ENCODE measurements at places on chromosomes 2 and 18. TPM values are rescaled to one million over a fixed set of nuclear protein-coding genes. Genes with fewer than 3 reads are reported as not detected.

- no peak for DNase-seq
These were observed 381.1 kb downstream of the HRH4 start for GRCh38 chr18:24841536-24841935.

DNA sequence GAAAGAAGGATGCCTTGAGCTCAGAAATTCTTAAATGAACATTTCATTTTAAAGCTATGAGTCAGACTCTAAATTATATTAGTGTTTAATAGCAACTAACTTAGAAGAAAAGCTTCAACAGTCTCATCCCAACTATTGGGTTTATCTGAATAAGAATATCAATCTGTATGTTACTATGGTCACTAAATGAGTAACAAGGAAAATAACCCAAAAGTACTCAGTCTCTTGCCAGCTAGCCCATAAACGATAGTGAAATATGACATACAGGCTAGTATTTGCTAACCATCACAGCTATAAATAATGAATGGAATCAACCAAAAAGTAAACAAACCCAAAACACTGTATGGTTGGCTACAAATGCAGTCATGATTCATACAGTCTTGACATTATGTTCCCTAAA, 174.9 kb downstream of the RAB3GAP1 start:
- no peak for DNase-seq

DNA sequence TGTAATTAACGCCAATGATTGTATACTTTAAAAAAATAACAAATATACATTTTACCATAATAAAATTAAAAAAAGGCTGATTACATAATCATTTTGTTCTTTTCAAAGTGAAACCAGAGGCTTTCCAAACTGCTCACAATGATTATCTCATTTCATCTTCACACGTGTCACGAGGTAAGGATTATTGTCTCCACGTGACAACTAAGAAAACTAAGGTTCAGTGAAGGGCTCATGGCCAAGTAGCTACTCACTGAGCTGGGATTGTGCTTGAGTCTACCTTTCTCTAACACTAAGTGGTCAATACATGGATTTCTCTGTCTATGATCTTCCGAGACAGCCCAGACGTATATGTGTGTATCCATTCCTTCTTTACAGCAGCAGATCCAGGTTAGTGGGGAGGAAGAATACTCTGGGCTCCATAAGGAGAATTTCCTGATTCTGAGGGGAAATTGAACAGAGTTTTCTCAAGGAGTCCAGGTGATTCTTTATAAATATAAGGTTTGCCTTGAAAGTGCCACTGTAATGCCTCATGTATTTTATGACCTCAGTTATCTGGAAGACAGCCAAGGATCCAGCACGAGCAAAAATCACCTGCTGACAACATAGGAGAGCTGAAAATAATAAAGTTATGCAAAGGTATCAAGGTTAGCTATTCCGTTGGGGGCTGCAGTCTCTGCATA, 25.6 kb upstream of the ACSL3 start:
- DNase-seq: no peak

GRCh38 chr2:11998626-11999378, 252.4 kb downstream of the LPIN1 start:
- DNase-seq: no peak

DNA sequence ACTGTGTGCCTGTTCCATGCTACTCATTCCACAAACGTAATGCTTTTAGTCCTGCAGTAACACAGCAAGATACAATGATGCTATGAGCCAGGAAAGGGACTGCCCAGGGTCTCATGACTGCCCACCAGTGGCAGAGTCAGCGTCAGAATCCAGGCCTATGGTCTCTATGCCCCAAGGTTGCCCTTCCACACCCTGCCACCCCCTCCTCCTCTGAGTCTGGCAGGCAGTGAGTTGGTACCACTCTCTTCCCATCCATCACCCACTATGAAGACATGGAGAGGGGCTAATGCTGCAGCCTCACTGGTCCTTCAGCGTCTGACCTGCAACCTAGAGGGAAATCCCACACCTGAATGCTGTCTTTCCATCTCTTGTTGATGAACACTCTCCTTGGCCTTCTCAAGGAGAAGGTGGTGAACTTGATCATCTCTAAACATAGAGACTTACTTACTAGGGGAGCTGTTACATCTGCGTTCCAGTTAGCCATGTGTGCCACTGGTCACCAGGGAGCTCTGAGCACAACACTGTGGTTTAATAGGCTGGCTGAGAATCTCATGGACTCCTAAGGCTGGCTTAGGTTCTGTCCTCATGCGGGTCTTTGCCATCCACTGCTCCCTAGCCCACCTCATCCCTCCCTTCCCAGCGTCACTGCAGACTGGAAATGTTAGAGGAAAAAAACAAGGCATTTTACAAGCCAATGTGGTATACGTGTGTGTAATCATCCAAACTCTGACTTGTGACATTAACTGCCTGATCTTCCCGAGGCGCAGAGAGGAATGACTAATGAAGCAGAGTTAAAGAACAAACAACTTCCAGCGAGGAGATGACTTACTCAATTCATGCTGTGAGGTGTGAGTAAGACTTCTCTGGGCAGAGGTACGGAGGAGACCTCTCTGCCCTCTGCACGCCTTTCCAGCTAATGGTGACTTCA, 28.8 kb downstream of the STEAP3 start:
- DNase-seq: no peak

DNA sequence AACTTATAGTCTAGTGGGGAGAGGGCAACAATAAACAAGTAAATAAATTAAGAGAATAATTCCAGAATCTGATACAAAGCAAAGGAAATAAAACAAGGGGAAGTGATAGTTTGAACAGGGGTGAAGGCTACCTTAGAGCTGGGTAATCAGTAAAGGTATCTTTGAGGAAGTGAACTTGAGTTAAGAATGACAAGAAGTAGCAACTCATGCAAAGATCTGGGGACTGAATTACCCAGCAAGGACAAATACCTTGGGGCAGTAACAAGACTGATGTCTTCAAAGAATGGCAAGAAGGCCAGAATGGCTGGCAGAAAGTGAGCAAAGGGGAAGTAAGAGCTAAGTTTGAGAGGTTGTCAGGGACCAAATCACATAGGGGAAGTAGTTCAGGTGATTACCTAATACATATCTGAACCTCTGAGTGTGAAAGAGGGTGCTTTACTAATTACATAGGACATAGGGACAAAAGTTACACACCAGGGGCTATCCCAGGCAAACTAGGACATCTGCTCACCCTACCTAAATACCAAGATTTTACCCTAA, 244.6 kb upstream of the HNRNPA3 start:
- DNase-seq: no peak

- no peak for DNase-seq
These were observed 19.5 kb downstream of the NFE2L2 start for GRCh38 chr2:177245010-177245422.

The MRPL33 gene
- polyA plus RNA-seq: 233 TPM

The NEURL3 gene
- polyA plus RNA-seq: not detected

The SERPINB12 gene
- not detected for polyA plus RNA-seq

The GPR45 gene
- not detected for polyA plus RNA-seq

The ANKRD30B gene
- not detected for polyA plus RNA-seq

The C18orf63 gene
- not detected for polyA plus RNA-seq
